Fibroblast of skin of abdomen (primary cell): ENCODE measurements at places on chromosomes 12 and 14.

DNA sequence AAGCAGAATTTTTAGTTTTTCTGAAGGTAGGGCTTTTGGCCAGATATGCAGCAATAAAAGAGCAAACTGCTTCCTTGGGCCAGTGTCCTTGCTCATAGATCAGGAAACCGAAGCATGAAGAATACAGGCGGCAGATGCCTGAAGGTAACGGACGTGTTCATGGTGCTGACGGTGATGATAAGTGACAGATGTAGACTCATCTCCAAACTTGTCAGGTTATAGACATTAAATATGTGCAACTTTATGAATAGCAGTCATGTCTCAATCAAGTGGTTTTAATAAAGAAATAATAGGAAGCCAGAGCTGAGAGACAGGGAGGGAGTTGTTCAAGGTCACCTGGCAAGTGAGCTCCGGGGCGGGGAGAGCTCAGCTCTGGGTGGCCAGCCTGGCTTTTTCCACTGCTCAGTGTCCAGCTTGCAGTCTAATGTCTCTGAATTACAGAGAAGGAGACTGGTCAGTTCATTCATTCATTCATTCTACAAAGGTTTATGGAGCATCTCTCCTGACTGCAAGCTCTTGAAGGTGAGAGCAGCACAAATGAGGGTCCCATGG, 1.0 kb downstream of the SERPINA5 start:
- DNase-seq: no peak

- DNase-seq: no peak
Measured at GRCh38 chr12:57795354-57795753, 12.8 kb downstream of the TSFM start.

DNA sequence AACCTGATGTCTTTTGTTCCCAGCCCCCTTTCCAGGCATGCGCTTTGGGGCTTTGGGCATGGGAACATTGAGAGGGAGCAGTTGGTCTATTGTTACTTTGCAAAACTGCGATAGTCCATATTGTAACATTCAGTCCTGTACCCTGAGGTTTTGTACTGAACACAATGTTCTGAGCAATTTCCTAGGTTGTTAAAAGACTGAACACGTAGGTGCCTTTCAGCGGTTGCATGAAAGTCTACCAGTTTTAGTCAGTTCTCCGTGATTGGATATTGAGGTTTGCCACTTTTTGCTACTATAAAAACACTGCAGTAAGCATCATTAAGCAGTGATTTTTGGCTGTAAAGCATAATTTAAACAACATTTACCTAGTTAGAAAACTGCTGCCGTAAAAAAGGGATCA, 20.1 kb downstream of the NGB start:
- no peak for DNase-seq

- no peak for DNase-seq
Measured at GRCh38 chr12:19886065-19886464, 446.8 kb downstream of the AEBP2 start.

- DNase-seq: no peak
Measured at GRCh38 chr12:23169012-23169695, 544.2 kb downstream of the ETNK1 start.

GRCh38 chr12:57632073-57632957, 686 bp downstream of the B4GALNT1 start:
- no peak for DNase-seq

GRCh38 chr12:45732250-45732649, 2.7 kb downstream of the ARID2 start:
- no peak for DNase-seq

DNA sequence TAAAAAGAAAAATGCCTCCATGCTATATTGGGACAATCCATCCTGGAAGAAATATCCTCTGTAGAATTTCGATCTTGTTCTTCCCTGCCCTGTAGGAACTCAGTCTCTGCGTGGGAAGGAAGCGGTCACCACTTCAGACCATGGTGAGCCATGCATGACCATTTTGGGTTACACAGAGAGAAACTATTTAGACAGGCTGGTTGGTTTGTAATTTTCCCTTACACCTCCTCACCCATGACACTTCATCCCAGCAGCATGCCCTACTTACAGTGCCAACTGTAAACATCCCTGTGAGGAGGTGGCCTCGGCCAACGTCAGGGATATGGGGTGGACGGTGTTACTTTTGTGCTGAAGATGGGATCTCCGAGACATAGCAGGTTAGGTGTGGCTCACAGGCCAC, 121.4 kb downstream of the SMOC1 start:
- DNase-seq: no peak

GRCh38 chr12:94099632-94100031, 48.7 kb upstream of the PLXNC1 start:
- DNase-seq: peak; percentile 93

GRCh38 chr14:75125617-75126016, 1.2 kb downstream of the NEK9 start:
- peak; percentile 48 for DNase-seq

- DNase-seq: no peak
Measured at GRCh38 chr14:72443991-72444441, 449.9 kb downstream of the DPF3 start.

DNA sequence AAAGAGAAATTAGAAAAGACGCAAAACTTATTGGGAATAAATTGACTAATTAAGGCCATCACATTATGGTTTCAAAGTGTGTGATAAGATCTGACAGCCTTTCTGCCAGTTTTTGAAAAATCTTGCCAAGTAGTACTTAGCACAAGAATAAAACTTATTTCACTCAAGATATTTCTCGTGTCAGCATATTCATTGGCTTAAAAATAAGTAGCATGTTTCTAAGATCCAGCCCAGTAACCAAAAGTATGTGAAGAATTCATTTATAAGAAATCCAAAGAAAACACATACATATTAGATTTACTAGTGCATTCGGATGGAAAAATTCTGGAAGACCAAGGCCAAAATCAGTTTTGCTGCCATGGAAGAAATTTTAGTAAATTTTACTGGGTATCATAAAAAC, 1135.0 kb downstream of the GALC start:
- peak; percentile 83 for DNase-seq

DNA sequence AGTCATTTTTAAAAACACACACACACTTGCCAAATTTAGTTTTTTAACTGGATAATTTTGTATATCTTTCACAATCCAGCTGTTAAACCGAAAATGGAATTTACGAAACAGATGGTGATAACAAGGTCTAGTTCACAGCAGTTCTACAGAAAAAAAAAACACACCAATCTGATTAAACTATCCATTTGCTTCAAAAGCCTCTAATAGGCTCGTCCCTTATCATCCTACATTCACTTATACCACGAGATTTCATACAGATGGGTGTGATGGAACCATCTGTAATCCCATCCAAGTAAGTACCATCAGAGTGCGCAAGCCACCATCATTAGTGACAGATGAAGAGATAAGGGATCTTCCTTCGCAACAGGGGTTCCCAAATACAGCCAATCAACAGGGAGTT, 20.1 kb downstream of the GCH1 start:
- DNase-seq: no peak

GRCh38 chr14:61603736-61604135, 91.6 kb upstream of the HIF1A start:
- peak; percentile 21 for DNase-seq

GRCh38 chr14:67582061-67582460, 18.0 kb downstream of the PIGH start:
- DNase-seq: no peak

DNA sequence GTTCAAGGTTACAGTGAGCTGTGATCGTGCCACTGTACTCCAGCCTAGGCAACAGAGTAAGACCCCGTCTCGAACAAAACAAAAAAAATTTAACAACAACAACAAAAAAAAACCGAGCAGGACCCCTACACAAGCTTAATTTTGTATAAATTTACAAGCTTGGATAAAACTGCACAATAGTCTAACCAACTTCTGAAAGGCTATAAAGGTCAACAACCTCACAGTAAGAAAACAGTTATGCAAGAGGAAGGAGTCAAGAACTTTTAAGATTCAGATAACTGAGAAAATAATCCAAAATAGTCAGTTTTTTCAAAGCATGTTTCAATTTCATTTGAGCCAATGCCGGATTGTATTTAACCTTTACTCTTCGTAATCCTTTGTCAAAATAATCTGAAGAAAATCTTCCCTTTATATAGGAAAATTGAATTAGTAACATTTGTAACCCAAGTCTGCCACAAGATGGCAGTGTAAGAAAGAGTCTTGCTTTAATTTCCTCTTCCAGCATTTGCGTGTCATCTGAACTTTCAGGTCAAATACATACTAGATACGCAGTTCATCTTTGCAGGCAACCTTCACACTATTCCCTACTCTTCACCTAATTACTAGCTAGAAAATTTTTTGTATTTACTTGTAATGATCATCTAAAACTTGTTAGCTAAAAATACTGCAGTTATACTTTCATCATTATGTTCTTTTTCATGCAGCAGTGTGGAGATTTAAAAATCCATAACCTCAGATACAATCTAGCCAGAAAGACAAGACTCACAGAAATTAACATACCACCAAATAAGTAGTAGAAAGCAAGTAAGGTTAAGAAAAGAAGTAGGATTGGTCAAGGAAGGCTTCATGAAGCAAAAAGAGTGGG, 5.8 kb downstream of the CCNB1IP1 start:
- DNase-seq: peak; percentile 57

GRCh38 chr14:73457041-73457923, 1.1 kb downstream of the NUMB start:
- no peak for DNase-seq

DNA sequence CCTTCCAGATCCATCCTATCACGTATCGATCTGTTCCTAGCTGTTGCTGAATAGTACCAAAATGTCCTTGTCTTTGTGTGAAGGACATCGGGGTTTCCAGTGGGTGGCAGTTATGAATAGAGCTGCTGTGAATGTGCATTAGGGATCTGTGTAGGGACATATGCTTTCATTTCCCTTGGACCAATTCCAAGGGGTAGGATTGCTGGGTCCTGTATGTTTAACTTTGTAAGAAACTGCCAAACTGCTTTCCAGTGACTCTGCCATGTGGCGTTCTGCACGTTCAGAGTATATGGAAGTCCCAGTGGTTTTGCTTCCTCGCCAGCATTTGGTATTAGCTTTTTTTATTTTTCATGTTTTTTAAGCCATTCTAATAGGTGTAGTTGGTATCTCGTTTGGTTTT, 28.6 kb downstream of the PACS2 start:
- no peak for DNase-seq

- no peak for DNase-seq
Measured at GRCh38 chr14:105315211-105315721, 718 bp downstream of the PACS2 start.

DNA sequence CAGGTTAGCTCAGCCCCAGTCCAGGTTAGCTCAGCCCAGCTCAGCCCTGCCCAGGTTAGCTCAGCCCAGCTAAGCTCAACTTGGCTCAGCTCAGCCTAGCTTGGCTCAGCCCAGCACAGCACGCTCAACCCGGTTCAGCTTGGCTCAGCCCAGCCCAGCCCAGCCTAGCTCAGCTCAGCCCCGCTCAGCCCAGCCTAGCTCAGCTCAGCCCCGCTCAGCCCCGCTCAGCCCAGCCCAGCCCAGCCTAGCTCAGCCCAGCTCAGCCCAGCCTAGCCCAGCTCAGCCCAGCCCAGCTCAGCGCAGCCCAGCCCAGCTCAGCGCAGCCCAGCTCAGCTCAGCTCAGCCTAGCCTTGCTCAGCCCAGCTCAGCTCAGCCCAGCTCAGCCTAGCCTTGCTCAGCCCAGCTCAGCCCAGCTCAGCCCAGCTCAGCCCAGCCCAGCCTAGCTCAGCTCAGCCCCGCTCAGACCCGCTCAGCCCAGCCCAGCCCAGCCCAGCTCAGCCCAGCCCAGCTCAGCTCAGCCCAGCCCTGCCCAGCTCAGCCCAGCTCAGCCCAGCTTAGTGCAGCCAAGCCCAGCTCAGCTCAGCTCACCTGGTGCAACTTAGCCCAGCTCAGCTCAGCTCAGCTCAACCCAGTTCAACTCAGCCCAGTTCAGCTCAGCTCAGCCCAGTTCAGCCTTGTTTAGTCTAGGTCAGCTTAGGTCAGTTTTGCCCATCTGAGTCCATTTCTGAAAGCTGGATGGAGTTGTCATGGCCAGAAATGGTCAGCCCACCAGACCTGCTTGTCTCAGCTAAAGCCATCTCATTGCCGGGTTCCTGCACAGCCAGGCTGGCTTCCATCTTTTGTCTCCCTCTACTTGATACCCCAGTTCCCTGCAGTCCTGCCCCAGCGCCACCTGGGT, 333.6 kb downstream of the TMEM121 start:
- DNase-seq: no peak

DNA sequence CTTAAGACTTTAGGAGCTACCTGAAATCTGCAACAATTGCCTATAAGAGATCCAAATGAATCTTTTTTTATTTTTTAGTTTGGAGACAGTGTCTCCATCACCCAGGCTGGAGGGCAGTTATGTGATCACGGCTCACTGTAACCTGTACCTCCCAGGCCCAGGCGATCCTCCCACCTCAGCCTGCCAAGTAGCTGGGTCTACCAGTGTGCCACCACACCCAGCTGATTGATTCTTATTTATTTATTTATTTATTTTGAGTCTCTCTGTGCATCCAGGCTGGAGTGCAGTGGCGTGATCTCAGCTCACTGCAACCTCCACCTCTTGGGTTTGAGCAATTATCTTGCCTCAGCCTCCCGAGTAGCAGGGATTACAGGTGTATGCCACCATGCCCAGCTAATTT, 26.1 kb downstream of the STK38L start:
- no peak for DNase-seq

DNA sequence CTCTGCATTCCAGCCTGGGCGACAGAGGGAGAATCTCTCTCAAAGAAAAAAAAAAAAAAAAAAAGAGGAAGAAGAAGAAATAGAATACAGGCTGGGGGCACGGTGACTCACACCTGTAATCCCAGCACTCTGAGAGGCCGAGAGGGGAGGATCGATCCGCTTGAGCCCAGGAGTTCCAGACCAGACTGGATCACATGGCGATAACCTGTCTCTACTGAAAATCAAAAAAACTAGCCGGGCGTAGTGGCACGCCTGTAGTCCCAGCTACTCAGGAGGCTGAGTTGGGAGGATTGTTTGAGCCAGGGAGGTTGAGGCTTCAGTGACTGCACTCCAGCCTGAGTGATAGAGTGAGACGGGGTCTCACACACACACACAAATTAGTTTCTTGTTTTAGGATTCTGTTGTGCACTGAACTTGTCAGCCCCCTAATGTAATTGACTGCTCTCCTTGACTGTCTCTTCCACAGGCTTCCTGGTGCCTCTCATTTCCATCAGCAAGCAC, 963 bp upstream of the TINF2 start:
- DNase-seq: peak; percentile 30

DNA sequence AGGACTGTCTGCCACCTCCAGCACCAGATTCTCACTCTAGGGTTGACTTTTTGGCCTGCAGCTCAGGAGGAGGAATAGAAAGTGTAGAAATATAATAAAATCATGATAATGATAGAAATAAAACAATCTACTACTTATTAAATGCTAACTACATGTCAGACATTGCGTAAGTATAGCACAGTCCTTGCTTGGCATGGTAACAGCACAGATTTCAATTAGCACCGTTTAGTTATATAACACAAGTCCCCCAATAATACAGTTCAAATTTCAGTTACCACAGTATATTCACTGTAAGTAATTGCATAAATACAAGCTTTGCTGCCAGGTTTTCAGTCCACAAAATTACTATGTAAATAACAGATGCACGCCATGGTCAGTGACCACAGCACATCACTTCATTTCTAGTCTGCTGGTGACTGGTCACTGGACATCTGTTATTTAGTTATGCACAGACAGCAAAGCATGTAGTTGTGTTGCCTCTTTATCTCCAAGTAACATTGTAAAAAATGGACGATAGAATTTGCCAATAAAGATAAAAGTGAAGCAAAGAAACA, 6.5 kb upstream of the GLT8D2 start:
- no peak for DNase-seq
